ENCODE measurements at places on chromosomes 7 and 10.
A peak's percentile ranks its signal among the peaks of the same experiment; 100 is the strongest.

DNA sequence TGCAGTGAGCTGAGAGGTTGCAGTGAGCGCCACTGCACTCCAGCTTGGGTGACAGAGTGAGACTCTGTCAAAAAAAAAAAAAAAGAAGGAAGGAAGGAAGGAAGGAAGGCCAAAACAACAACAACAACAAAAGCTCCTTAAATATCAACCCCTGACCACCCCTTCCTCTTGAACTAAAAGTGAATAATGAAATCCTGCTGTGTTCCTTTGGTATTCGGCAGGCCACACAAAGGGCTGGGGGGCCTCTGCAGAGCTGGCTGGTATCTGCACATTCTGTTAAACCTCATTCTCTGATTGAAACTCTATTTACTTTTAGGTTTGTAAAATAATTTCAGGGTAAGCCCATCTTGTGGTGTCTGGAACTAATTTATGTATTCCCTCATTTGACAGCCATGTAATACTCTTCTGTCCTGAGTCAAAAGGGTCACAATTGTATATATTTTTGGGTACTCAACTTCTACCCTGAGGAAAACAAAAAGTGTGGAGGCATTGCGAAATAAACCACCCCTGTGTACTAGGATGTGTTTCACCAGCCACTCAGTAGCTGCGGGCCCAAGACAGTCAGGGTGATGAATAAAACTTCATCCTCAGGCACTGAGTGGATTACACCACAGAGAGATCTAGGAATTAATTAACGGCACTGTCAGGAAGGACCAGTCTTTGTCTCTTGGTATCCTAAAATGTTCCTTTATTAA, 446.4 kb upstream of the PFKP start:
- DNase-seq: no peak

DNA sequence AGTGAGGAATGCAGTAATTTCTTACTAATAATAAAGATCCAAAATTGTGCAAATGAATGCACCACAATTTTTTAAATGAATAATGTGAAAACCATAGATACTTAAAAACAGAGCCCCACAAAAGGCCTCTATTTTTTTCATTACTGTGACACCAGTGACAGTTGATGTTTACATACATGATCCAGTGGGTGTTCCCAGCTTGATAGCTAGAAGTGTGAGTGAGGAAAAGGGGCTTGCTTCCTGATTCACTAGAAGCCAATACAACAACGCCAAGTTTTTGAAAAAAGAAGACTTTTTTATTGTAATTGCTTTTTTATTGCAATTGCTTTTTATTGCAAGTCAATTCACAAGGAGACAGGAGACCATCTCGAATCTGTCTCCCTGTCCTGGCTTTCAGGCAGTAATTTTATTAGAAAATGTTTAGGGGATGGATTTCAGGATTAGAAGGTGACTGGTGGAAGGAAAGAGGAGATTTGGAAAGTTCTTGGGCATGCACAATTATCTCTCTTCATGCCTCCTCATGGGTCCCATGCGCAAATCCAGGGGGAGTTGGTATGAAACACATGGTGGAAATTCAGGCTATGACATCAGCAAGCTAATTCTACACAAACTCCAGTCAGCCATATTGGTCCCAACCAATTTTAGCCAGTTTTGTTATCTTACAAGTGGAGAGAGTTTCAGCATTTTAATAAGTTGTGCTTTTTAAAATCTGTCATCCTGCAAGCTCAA, 44.4 kb upstream of the ZNF438 start:
- no peak for DNase-seq

GRCh38 chr7:124643311-124643811, 122.2 kb downstream of the GPR37 start:
- no peak for DNase-seq

DNA sequence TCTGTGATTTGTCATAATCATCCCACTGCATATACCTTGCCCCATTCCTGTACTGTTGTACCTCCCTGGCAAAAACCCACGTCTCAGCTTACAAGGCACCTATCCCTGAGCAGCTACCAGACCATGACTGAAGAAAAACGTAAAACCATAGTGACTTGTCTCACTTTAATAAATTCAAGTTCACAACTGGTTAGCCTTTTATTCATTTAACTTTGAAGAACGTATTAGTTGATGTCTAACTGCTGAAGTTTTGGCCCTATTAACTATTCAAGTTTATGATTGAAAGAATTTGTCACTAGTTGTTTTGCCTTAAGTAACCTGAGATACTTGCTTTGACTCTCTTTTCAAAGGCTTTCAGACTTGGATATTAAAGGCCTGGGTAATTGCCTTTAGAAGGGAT, 59.7 kb downstream of the GALNT11 start:
- DNase-seq: no peak

GRCh38 chr10:118725886-118726500, 28.8 kb downstream of the CACUL1 start:
- peak; percentile 24 for DNase-seq

DNA sequence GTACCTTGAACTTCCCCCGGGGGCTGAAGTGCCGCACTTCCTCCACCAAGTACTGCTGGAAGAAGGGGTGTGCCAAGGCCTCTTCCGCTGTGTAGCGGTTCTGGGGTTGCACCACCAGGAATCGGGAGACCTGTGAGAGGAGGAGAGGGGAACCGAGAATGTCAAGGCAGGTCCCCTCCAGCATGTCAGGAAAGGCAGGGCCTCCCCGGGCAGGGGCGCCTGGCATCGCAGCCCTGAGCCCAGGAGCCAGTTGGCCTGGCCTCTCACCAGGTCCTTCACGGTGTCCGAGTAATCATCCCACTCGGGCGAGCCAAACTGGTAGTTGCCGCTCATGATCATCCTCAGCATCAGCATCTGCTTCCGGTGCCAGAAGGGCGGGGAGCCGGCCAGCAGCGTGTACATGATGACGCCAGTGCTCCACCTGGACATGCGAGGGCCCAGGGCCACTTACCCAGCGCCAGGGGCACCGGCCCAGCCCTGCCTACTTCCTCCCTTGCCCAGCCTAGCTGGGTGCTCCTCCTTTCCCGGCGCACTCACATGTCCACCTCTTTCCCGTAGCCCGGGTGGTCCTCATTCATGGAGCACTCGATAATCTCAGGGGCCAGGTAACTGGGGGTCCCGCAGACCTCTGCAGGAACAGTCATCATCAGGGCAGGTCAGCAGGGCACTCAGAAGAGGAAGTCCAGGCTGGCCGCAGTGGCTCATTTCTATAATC, 11.0 kb downstream of the PHKG1 start:
- DNase-seq: no peak

DNA sequence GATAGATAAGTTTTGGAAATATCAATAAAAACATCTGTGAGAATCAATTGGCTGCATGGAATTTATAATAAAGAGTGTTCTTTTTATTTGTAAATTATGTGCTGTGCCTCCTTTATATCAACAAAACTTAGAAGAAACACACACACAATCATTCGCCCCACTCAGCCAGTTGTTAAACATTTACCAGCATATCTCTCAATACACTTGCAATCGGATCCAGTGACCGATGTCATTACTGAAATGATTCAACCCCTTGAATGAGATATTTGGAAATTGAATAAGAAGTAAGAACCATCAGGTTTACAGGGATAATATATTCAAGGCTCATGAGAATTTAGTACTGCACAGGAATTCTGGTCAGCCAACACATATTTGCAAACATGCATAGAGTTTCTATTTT, 35.6 kb downstream of the TAF3 start:
- no peak for DNase-seq

GRCh38 chr10:48516911-48517310, 88.0 kb downstream of the ARHGAP22 start:
- DNase-seq: no peak

DNA sequence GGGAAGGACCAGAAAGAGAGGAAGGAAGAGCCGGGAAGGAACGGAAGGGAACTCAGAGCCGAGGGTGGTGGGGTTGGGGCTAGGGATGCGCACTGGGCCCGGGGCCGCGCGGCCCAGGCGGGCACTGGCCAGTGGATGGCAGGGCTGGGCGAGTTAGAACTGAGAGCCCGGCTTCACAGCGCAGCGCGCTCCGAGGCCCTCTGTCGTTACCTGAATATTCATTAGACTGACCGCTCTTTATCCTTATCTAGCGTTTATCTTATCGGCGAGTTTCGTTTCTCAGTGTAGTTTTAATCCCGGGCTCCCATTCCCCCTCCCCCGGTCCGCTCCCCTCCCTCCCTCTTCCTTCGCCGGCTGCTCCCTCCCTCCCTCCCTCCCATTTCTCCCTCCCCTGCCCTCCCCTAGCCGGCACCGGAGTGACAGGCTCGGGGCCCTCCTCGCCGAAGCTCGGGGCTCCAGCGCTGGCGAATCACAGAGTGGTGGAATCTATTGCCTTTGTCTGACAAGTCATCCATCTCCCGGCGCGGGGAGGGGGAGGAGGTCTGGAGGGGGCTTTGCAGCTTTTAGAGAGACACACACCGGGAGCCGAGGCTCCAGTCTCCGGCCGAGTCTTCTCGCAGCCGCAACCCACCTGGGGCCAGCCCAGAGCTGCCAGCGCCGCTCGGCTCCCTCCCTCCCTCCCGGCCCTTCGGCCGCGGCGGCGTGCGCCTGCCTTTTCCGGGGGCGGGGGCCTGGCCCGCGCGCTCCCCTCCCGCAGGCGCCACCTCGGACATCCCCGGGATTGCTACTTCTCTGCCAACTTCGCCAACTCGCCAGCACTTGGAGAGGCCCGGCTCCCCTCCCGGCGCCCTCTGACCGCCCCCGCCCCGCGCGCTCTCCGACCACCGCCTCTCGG, at the start of gene PAX2:
Gene PAX2, plus strand, starts transcription at position 596 of the 895 bp plus-strand sequence. CDS start 679 bp downstream, outside the sequence.
- no peak for DNase-seq

DNA sequence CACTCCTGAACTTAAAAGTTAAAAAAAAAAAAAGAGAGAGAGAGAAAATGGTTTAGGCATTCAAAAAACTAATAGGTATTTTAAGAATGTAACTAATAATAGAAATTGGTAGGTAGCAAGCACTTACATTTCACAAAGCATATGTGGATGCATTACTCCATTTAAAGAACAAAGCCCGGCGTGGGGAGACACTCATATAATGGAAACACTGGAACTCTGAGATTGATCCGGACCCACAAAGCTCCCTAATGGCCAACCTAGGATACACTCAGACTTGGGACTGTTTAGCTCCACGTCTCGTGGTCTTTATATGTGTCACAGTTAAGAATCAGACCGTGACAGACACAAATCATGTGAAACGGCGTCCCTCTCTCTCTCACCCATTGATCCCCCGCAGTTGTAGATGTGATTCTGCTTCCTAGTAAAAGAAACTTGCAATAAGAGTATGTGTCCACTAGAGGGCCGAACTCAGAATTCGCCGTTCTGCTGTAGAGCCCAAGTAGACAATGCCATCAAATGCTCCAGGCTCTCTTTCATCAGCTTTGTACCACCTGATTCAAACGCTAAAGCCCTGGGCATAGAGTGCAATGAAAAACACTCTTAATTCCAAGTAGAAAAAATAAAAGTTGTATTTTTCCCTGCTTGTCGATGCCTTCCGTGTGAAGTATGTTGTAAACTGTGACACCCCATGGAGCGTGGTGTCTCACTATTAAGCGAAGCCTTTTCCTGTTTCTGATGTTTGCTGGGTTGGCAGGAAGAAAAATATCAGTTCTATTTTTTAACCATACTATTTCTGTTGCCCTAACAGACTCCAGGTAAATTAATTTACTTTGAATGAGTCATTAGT, 429.0 kb upstream of the MTPN start:
- DNase-seq: peak; percentile 49

DNA sequence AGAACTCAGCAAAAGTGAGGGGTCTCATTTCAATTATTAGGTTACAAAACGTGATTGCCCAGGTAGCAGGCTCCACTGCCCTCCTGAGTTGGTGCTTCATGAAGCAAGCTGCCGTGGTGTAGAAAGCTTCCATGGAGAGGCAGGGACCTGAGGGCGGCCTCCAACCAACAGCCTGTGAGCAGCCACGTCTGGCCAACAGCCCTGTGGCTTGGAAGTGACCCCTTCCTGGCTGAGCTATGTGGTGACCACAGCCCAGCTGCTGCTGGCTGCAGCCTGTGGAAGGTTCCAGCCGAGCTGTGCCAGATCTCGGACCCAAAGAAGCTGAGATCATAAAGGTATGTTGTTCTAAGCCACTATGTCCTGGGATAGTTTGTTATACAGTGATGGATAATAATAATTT, 122.5 kb upstream of the KLF6 start:
- DNase-seq: no peak

GRCh38 chr10:50312464-50313437, 61.4 kb upstream of the ASAH2 start:
- DNase-seq: peak; percentile 49

DNA sequence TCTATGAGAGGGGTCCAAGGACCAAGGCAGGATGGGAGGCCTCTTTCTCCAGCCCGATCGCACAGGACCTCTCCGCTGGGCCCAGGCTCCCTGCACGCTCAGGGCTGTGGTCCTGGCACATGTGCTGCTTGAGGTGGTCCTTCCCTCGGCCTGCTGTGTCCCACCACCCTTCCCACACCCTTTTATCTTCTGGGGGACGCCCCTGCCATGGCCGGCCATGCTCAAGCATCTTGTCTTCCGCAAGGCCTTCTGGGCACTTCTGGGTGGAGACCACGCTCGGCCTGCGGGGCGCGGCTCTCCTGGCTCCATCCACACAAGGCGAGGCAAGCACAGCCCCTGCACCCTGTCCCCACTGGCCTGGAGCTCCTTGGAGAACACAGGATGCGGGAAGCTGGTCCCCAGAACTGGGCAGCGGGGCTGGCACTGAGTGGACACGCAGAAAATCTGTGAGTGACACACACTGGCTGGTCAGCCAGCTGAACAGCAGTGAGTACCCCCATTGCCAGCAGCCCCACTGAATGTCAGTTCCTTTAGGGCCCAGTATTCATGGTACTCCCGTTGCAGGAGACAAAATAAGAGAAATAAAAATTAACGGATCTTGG, 115.9 kb downstream of the TCERG1L start:
- no peak for DNase-seq

DNA sequence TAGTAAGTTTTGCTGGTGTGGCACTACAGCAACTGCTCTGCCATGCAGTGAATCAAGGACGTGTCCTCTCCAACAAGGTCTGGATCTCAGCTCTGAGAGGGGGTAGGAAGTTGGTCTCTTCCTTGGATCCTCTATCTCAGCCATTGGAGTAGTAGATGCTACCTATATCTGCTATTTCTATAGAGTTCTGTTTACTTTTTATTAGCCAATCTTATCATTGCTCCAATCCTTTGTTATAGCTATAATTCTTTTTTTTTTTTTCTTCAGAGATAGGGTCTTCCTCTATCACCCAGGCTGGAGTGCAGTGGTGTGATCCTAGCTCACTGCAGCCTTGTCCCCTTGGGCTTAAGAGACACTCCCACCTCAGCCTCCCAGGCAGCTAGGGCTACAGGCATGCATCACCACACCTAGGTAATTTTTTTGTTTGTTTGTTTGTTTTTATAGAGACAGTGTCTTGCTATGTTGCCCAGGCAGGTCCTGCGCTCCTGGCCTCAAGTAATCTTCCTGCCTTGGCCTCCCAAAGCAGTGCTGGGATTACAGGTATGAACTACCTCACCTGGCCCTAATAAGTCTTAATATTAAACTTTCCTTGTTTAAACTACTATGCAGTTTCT, 155.2 kb upstream of the ASAH2 start:
- no peak for DNase-seq

DNA sequence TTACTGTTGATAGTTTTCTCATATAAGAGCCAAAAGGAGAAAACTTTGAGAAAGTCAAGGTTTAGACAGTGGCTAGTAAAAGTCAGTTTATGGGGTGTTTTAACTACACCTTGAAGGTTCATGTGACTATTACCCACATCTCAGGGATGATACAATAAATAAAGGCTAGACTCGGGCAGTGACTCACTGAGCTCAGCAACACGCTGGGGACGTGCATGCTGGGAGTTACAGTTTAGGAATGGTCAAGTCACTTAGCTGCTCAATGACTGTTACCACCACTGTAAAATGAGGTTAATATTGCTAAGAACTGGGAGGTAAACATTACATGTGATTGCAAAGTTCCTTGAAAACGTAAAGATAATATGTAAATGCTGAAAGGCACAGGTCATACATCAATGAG, 1254.4 kb upstream of the PHF14 start:
- DNase-seq: no peak
